ENCODE measurements at places on chromosomes 16 and 17. TPM values are rescaled to one million over a fixed set of nuclear protein-coding genes. Genes with fewer than 3 reads are reported as not detected.

Gene TBC1D10B
- total RNA-seq, result 58.2 TPM

Gene RDM1
- total RNA-seq, result 0.88 TPM

Gene ADAM11
- 0.67 TPM for total RNA-seq

Gene EME1
- total RNA-seq, result 23.1 TPM

Gene TBX21
- not detected for total RNA-seq

Gene PRRT2
- total RNA-seq, result 3.3 TPM

Gene GSG1L
- not detected for total RNA-seq

Gene KLHDC4
- total RNA-seq, result 62.7 TPM

Gene OSBPL7
- total RNA-seq, result 99.7 TPM

Gene HCRT
- not detected for total RNA-seq

Gene MYH10
- total RNA-seq, result 10.7 TPM

Gene CPNE7
- 11.3 TPM for total RNA-seq

Gene KRTAP4-5
- total RNA-seq, result not detected

Gene RIPOR1
- total RNA-seq, result 48.3 TPM

Gene GPR139
- not detected for total RNA-seq

Gene TBC1D28
- total RNA-seq, result not detected

Gene TMEM235
- not detected for total RNA-seq

Gene TBC1D3L
- total RNA-seq, result 60.9 TPM

Gene CHD9NB
- not detected for total RNA-seq

Gene CBX4
- total RNA-seq, result 9.8 TPM

Gene CRISPLD2
- total RNA-seq, result 319 TPM

Gene DBNDD1
- total RNA-seq, result 3.3 TPM

Gene RCVRN
- total RNA-seq, result not detected

Gene OMG
- not detected for total RNA-seq

Gene TELO2
- 105 TPM for total RNA-seq

Gene TMIGD1
- 684 TPM for total RNA-seq

Gene ST6GALNAC2
- total RNA-seq, result not detected

Gene CHAD
- 24.6 TPM for total RNA-seq

Gene CRYBA1
- total RNA-seq, result not detected

Gene NECAB2
- total RNA-seq, result not detected

Gene JUP
- 497 TPM for total RNA-seq

Gene PABPN1L
- total RNA-seq, result not detected

Gene IL17C
- total RNA-seq, result not detected

Gene SEZ6L2
- 14.2 TPM for total RNA-seq

Gene RAPGEFL1
- total RNA-seq, result 155 TPM

Gene NPEPPS
- 172 TPM for total RNA-seq

Gene NDRG4
- not detected for total RNA-seq

Gene SOST
- total RNA-seq, result not detected

Gene SLC5A10
- total RNA-seq, result not detected

Gene PPY
- total RNA-seq, result not detected

Gene HASPIN
- not detected for total RNA-seq

Gene KRT20
- total RNA-seq, result 837 TPM

Measured in Peyer's patch (tissue), 4 donors.